ENCODE measurements at places on chromosomes 5 and 9.
A peak's percentile ranks its signal among the peaks of the same experiment; 100 is the strongest.

DNA sequence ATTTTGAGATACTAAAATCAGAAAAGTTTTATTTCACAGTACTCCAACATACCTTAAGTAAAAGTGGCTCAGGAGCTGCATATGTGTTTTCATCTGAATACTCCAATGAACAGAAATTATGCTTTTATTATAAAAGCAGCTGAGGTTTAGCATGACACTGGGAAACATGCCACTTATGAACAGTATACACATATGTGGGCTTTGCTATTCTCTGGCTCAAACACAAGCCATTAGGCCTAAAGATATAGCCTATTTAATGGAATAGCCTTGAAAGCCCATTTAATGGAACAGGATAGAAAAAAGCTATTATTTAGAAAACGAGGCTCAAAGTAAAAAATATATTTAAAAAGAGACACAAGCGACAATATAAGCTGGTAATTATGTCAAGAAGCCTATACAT is 74.1 kb downstream of the SLC38A9 start:
- DNase-seq, result no peak

GRCh38 chr5:16737620-16738364 is 121.0 kb upstream of the RETREG1 start:
- peak; percentile 65 for DNase-seq

DNA sequence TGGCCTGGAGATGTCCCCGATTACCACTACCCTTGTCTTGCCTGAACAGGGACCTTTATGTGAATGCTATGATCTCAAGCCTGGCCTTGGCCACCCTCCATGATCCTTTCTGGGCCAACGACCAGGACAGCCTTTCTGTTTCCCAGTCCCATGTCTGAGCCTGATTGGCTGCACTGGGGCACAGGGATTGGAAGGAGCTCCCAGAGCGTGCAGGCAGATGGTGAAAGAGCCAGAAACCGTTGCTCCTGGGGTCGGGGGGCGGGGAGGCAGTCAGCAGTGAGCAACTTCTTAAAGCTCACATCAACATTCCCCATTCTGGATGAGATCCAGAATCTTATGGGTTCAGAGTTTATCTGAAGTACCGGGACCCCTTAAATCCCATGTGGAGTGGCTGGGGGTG is 84.4 kb downstream of the INSYN2B start:
- no peak for DNase-seq

DNA sequence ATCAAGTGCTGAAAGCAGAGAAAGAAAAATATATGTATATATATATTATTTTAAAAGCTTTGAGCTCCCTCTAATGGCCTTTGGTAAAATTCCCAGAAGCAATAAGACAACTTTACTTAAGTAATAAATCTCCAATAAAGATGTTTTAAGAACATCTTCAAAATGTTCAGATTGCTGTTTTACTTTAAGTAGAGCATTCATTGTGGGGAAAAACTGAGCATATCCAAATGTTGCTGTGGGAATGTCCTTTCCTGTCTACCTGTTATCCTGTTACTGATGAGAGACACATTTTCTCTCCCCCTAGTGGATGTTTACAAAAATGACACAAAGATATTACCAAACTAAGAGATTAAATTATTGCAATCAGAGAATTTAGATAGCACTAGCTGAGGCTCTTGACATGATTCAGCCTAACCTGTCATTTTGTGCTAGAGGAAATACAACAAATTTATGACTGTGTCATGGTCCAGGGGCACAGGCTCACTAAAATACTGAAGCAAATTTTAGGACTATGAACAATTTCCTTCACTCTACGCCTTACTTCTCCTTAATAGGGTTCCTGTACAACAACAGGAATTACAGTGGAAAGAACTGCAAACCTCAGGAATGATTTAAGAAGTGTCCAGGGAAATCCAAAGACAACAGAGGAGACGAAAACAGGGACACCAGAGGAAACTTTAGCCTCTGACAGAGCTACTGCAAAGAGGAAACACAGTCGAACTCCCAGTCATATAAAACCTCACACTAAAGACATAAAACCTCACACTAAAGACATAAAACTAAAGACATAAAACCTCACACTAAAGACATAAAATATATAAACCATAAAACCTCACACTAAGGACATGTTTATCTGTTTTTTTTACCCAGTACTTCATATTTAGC is 24.3 kb upstream of the PRRC1 start:
- no peak for DNase-seq

GRCh38 chr9:12819436-12820185 is 44.8 kb downstream of the LURAP1L start:
- DNase-seq, result no peak

DNA sequence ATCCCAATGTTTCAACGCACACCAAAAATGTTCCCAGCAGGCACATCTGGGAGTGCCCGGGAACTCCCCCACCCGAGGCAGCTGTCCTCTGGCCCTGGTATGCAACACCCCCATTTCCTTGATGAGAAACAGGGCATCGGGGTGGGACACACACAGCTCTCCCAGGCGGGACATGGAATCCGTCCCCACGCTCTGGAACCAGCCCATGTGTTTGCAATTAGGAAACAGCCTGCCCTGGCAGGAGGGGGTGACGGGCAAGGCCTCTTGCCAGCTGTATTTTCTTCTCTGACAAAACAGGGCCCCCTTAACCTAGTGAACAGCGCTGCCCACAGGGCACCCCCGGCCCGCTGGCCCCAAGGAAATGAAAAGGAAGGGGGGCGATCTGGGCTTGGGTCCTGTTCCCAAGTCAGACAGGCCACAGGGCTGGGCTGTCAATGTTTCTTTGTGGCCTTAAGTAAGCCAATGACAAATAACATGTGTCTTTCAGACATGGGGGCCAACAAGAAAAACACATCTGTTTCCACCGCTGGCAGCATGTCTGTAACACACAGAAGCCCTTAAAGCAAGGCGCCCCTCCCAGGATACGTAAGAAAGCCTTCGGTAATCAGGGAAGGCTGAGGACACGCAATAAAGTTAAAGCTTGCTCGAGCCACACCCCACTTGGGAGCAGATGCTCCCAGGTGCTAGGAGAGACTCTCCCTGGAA is 125.3 kb downstream of the ROR2 start:
- DNase-seq, result no peak

DNA sequence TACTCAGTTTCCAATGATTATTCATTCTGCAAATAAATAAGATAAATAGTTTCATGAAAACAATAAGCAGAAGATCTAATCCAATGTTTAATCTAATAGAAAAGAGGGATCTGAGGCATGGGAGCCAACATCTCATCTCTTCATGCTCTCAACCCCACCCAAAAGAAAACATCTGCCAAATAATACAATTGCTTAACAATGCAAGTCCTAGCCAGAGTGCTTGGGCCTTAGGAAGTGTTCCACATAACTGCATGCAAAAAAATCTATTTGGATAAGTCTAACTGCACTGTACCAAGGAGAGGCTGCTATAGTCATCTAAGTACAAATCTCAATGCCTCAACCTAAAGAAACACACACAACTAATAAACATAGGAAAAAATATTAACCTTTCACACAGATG is 606.0 kb downstream of the CDH9 start:
- no peak for DNase-seq

DNA sequence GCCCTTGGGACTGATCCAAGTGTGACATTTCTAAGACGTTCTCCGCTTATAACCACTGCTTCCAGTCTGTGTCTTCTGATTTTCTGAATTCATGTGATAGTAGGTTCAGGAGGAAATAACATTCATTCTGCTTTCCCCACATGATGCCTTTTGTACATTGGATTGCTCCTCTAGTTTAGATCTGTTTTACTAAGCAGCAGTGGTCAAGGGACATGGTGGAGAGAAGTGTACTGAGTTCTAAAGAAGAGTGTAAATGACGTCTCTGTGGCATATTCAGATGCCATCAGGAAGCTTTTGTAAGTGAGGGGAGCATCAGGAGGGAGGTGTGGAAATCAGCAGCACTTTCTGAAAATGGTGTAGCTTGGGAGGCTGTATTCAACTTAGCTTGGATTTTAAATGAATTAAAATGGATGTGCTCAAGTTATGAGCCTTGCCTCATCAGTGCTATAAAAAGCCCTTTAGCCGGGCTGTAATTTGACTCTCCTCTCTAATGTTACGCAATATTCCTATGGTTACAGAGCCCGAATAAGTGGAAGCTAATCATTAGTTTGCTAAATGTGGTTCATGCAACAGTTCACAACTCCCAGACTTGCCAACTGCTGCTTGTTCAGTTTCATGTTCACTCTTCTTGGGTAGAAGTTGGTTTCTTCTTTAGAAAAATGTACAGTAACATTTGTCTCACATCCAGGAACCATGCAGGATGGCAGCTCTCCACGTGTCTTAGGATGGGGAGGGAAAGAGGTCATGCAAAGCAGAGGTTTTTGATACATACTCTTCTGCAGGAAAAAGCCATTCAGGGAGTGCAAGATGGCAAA is 281.3 kb downstream of the ARHGAP26 start:
- no peak for DNase-seq

- DNase-seq, result no peak
Observed at GRCh38 chr9:21558615-21559401, 76.7 kb upstream of the IFNE start.

DNA sequence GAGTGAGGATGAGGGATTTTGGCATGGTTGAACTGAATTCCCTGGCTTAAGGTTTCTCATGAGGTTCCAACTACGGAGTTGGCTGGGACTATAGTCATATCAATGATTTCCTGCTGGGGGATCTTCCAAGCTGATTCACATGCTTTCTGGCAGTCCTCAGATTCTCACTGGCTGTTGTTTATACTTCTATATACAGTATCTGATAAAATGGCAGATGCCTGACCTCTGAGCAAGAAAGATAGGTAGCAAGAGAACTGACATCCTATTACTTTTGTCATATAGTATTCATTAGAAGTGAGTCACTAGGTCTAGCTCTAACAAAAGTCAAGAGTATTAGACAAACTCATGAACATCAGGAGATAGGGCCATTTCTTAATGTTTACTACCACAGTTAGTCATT is 440.9 kb upstream of the EDIL3 start:
- DNase-seq, result no peak

DNA sequence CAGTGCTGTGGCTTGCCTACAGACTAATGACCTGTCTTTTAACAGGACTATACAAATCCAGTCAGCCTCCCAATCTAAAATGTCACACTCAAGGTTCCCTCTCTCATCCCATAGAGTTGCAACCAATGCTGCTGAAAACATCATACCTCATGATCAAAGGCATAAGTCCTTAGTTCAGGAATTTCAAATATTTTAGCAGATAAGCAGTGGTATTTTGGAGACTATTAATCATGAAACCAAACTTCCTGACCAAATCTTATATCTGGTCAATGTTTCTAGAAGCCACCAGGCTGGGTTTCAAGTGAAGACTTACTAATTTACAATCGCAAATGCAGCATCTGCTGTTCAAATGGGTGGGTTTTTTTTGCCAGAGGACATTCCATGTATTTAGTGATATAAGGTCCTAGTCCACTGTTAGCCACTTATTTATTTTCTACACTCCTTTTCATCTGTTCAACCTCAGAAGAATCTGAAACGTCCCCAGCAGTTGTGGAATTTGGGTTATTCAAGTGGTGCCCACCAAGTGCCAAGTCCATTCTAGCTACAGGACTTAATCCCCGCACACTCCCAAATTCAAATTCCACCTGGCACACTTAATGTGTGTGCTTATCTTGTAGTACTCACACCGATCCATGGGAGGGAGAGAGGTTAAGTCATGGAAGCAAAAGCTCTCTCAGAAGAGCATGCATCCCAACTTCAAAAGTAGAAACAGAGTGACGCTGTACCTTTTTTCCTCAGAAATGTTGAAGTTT is 5.8 kb downstream of the TAS2R1 start:
- no peak for DNase-seq

DNA sequence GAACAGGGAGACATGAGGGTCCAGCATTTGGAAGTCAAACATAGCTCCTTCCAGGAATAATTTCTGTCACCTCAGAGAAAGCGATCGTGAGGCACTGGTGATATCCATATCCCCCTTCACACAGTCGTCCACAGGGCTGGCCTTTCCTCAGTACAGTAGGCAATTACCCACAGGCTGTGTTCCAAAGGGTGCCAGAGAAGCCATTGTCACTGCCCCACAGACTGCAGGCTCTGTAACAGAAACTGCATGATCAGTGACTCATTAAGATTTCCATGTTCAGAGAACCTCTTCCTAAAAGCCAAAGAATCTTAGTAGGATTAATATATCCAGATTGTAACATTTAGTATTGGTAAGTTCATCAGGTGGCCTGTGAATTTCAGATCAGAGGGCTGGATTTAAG is 127.6 kb downstream of the RPS23 start:
- no peak for DNase-seq

GRCh38 chr9:92245005-92245797 is 48.3 kb downstream of the IARS1 start:
- no peak for DNase-seq

DNA sequence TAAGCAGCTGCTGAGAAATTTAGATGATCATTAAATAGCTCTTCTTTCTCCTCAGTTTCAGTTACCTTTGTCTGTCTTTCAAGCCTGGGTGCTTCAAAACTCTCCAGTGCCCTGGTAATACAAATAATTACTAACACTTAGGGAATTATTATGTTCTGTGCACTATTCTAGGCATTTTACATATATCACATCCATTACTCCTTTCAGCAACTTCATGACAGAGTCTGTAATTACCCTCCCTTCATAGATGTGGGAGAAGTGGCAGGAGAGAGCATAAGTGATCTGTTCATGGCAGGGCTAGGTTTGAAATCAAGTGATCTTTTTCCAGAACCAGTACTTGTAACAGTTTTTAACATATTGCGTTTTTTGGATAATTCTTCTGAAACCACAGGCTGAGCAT is 32.0 kb downstream of the MAN2A1 start:
- no peak for DNase-seq

GRCh38 chr5:62167561-62168057 is 138.4 kb upstream of the KIF2A start:
- DNase-seq, result no peak

DNA sequence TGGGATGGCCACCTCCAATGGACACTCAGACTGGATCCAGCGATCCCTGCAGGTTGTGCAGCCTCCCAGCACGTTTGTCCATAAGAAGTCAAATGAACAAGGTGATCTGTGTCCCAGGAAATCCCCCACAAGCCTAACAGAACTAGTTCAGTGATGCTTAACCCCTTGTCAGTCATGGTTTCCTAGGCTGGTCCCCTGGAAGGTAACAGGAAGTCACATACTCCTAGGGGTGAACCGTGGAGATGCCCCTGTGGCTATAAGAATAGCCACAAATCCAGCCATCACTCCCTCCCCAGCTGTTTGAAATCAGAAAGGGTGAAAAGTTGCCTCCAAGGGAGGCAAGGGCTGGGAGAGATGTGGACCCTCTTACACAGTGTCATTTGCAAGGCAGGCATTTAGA is 22.5 kb downstream of the PAX5 start:
- DNase-seq, result no peak

- DNase-seq, result no peak
Observed at GRCh38 chr9:106179191-106179590, 484.9 kb downstream of the TMEM38B start.

- DNase-seq, result no peak
Observed at GRCh38 chr5:622946-623522, 10.9 kb downstream of the CEP72 start.

GRCh38 chr5:68332556-68332955 is 117.0 kb downstream of the PIK3R1 start:
- DNase-seq, result no peak

GRCh38 chr5:75558221-75558620 is 46.5 kb downstream of the POLK start:
- DNase-seq, result no peak
